T-cell (primary cell): ENCODE measurements at places on chromosomes 16 and 17.

- DNase-seq, result no peak
Measured at GRCh38 chr17:49063652-49064051, 66.5 kb downstream of the IGF2BP1 start.

DNA sequence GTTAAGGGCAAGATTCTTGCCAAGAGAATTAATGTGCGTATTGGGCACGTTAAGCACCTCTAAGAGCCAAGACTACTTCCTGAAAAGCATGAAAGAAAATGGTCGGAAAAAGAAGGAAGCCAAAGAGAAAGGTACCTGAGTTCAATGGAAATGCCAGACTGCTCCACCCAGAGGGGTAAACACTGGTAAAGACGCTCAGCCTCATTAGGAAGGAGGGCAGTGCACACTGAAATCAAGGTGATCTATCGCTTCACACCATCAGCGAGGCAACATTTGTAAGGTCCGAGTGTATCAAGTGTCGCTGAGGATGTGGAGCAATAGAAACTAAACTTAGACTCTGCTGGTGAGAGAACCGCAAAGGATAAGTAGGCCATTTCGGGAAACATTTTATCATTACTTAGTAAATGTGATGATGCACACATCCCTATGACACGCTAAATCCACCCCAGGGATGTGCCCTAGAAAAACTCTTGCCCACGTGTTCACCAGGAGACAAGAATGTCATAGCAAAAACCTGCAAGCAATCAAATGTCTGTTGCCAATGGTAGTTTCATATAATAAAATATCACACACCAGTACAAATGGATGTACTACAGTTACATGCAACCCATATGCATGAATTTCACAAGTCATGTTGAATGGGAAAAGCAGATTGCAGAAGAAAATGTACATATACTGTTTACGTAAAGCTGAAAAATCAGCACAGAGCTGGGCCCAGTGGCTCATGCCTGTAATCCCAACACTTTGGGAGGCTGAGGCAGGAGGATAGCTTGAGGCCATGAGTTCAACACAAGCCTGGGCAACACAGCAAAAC, 23.6 kb downstream of the CNTROB start:
- DNase-seq, result no peak

- no peak for DNase-seq
Measured at GRCh38 chr17:29757788-29758187, 135.1 kb upstream of the CORO6 start.

- DNase-seq, result no peak
Measured at GRCh38 chr16:3638916-3639644, 15.4 kb upstream of the DNASE1 start.

- no peak for DNase-seq
Measured at GRCh38 chr16:82138478-82139285, 31.3 kb downstream of the MPHOSPH6 start.

DNA sequence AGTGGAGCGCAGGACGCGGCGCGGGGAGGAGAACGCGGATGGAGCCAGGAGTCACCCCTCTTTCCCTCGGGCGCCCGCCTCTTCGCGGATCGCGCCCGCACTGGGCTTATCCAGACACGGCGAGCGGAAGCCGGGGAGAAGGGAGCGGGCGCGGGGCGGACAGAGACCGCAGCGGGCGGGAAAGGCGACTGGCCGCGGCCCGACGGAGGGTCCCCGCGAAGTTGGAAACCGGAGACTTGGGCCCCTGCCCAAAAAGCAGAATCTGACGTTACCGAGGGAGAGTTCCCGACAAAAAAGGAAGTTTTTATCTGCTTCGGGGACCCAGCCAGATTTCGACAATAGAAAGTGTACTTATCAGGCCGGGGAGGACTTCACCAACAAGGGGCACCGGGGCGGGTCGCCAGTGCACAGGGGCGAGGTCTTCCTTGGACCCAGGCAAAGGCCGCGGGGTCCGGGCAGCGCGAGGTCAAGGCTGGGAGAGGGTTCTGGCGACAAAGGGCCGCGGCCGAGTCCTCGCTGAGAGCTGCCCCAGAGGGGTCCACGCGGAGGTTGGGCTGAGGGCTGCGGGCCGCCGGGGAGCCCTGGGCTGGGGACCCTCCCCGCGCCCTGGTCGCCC, 519 bp downstream of the ST6GALNAC2 start:
- peak; percentile 9 for DNase-seq

GRCh38 chr17:63405741-63406261, 40.3 kb downstream of the CYB561 start:
- DNase-seq, result no peak

GRCh38 chr17:37683454-37683984, 40.3 kb upstream of the DDX52 start:
- no peak for DNase-seq

- no peak for DNase-seq
Measured at GRCh38 chr17:67485666-67486065, 108.6 kb downstream of the PITPNC1 start.

DNA sequence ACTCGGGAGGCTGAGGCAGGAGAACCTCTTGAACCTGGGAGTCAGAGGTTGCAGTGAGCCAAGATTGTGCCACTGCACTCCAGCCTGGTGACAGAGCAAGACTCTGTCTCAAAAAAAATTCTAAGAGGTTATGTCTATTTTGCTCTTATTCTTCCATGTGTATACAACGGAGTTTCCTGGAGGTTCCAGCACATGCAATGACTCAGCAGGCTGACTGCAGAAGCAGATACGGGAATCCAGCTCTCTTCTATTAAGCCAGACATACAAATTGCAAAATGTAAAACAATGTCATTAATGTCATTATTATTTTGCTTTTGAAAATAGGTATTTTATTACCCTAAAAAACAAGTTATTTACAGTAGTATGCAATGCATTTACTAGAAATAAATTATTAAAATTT, 18.4 kb downstream of the MIEF2 start:
- DNase-seq, result no peak

DNA sequence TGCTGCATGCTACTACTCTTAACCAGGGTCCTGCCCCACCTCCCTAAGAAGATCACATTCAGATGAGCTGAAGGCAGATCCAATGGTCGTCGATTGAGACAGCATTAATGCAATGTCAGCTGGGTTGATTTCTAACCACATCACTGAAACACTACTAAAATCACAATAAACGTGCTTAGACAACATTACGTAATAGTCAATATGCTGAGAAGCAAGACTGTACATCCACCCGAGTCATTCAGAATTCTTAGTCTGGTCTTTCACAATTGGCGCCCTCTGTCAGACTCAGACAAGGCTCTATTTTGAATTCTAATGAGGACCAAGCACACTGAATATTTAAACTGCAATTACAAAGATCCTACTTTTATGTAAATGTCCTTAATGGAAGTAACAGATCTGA, 205.2 kb downstream of the STX8 start:
- DNase-seq, result no peak

GRCh38 chr16:11738742-11739544, 3.7 kb downstream of the TXNDC11 start:
- DNase-seq, result no peak

DNA sequence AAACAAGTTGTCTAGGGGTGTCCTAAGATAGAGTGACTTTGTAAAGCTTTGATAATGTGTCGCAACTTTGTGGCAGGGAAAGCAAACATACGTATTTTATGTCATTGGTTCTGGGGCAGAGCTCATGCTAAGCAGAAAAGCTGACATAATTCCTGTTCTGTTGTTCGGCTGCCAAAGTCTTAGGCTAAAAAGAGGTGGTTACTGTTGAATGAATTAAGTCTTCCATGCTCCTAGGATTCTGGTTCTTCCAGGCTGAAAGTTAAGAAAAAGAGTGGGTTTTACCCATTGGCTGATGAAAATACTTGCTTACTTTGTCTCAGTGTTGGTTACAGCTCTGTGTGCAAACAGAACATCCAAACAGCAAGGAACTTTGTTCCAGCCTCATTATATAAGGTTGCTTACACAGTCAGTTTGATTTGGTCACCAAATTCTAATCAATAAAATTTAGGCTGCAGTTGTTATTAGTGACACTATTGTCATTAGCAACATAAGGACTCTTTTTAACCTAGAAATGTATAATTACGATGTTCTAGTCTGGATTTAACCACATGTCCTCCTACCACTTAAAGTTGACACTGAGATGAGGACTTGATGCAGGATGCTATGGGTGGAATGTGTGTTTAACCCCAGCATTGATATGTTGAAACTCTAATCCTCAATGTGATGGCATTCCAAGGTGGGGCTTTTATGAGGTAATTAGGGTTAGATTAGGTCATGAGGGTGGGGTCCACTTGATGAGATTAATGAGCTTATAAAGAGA, 114.0 kb upstream of the GOT2 start:
- DNase-seq, result no peak

GRCh38 chr16:14454391-14454790, 175.7 kb downstream of the PARN start:
- DNase-seq, result no peak

DNA sequence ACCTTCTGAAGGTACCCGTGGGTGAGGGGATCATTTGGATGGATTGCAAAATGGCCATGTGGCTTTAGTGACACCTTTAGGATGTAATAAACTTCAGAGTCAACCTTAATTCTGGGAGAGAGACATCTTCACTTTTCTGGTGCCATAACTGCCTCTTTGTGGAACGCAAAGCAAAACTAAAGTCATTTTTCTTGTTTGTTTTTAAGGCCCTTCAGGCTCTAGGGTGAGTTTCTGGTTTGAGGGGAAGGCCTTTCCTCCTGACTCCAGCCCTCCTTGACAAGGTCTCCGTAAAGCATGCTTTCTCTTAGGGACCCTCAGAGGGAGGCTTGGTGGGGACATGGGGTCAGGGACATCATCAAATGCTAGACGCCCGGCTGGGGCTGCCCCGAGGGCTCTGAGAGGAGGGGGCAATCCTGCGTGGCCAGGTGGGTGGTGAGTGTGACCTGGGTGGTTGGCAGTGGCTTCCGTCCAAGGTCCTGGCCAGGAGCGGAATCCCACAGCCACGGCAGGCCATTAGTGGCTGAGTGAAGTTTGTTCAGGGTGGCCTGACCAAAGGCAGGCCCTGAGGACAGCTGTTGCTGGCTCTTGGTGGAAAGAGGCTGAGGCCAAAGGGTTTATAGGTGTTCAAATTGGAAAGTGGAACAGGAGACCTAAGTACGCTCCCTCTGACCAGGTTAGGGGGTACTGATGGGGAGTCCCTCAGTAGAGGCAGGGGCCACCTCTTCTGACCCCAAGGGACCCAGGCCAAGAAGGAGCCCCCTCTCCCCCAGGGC, 112.2 kb downstream of the METRNL start:
- no peak for DNase-seq

- DNase-seq, result no peak
Measured at GRCh38 chr17:34620458-34620857, 41.1 kb downstream of the TMEM132E start.
